ENCODE measurements at places on chromosomes 1 and 21. TPM values are rescaled to one million over a fixed set of nuclear protein-coding genes. Genes with fewer than 3 reads are reported as not detected.

DNA sequence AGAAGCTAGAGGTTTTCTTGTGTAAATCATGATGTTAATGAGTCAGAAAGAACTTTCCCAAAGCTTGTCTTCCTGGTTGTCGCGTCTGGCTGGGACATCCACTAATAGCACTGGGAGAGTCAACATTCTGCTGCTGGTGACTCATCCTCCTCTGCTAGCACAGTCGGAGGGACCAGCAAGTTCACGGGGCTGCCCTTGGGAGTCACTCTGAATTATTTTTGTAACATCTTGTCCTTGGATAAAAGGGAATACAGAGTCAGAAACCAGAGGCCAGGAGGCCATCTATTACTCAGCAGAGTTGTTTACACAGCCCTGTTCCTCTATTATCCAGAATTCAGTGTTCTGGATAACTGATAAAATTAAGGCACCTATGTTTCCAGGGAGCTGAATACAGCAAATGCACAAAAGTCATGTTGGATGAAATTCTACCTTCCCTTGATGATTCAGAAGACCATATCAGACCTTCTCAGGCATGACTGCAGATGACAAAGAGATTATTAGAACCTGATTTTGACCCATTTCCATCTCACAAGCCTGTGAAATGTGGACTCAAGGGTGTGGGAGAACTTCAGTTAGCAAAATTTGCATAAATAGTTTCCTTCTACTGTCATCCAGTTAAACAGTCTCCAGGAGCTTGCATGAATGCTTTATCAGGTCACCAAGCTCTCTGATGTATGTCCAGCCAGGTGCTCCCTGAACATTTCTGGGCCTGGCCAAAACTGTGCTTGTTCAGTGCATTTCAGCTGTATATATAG lies 68.1 kb downstream of the JAK1 start:
- no peak for DNase-seq

DNA sequence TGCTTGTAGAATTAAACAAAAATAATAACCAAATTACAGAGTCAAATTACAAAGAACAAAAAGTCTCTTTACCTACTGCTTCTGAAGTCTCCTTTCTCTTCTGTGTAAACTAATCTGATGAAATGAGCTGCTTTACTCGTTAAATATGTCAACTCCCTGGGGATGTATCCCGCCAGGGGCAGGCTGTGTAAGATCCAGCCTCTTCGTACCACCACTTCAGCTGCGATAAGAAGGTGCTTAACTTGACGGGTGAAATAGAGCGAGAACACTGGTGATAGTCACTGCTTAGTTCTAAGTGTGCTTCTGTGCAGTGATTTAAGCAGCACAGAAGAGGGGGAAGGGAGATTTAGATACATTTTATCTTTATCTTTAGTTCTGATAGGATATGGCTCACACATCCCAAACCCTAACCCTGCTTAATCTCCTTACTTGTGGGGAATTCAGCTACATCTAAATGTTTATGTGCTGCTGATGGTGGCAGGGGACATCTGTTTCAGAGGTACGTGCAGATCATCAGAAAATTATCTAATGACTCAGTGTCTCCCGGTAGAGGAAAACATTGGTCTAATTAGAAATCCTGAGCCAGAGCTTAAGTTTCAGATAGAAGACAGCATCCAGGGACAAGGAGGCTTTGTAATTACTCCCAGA lies 46.0 kb downstream of the RHOU start:
- DNase-seq = no peak

DNA sequence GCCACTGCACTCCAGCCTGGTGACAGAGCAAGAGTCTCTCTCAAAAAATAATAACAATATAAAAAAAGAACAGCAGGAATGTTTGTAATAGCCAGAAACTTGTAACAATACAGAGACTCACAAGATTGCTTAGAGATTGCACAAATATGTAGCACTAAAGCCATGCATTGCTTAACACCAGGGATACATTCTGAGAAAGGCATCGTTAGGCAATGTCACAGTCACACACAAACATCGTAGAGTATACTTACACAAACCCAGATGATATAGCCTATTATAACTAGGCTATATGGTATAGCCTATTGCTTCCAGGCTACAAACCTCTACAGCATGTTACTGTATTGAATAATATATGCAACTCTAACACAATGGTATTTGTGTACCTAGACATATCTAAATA lies 45.3 kb downstream of the GPATCH2 start:
- no peak for DNase-seq

The TNNT2 gene
- not detected for total RNA-seq

The INSRR gene
- total RNA-seq = 0.68 TPM

Data from activated CD4-positive, alpha-beta T cell treated with anti-CD3 and anti-CD28 coated beads, Interleukin-2, amount 10 ng/mL, durations not matched to agents 24 days and 14 days (primary cell).